ENCODE measurements at places on chromosomes 5 and 9. TPM values are rescaled to one million over a fixed set of nuclear protein-coding genes. Genes with fewer than 3 reads are reported as not detected.
A peak's percentile ranks its signal among the peaks of the same experiment; 100 is the strongest.

GRCh38 chr5:14310901-14311300, 167.8 kb downstream of the TRIO start:
- DNase-seq = no peak

- DNase-seq = no peak
These were observed 67.9 kb downstream of the NFIB start for GRCh38 chr9:14245901-14246525.

DNA sequence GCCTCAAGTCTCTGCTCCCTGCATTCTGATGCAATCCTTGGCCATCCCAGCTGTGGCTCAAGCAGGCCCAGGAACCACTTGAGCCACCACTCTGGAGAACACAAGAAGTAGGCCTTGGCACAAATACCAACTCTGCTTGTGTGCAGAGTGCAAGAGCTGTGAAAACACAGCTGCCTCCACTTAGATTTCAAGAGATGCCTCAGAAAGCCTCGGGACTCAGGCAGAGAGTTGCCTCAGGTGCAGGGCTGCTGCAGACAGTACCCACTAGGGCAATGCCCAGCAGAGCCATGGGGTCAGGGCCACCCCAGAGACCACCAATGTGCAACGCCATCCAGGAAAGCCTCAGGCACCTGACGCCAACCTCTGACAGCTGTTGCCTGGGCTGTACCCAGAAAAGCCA, 82.4 kb downstream of the FREM1 start:
- DNase-seq = no peak

DNA sequence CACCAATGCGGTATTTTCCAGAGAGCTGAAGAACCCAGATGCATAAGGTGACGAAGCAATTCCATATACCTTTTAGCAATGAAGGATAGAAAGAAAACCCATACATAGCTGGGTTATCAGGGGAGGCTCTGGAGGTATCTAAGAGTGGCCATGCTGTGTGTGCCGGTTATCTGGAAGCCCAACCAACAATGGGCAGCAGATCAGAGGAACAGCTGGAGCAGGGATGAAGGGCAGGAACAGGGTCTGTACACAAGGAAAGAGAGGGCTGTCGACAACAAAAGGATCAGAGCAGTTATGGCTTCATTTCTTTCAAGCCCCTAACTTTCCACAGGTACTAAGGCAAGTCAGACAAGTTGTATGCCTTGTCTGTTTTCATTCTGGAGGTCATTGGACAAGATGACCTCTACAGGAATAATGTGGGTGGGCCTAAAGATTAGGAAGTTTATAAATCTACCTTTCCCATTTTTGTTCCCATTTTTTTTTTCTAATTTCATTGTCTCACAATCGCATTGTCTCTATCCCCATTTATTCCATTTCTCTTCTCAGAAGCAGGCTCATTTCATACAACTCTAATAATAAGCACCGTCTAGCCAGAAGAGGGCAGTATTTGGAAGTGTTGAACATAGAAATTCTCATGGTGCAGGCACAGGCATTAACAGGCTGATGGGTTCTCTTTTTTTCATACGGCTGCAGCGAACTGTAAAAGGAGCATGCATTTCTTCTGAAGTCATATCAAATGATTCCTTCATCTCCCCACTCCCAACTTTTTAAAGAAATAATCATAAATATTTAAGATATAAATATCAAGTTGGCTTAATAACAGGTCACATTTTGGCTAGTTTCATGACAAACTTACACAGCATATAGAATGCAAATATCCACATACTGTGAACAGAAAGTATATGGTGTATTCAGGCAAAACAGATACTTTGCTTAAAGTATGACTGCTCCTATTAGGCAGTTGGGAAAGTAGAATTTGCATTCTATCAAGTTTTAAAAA, 63.5 kb downstream of the ZNF474 start:
- DNase-seq = no peak

GRCh38 chr5:150496534-150496933, 11.4 kb upstream of the NDST1 start:
- no peak for DNase-seq

GRCh38 chr9:114878879-114879564, 51.4 kb downstream of the TNFSF8 start:
- no peak for DNase-seq

- DNase-seq = peak; percentile 16
These were observed 13.9 kb downstream of the LHFPL2 start for GRCh38 chr5:78634634-78635033.

DNA sequence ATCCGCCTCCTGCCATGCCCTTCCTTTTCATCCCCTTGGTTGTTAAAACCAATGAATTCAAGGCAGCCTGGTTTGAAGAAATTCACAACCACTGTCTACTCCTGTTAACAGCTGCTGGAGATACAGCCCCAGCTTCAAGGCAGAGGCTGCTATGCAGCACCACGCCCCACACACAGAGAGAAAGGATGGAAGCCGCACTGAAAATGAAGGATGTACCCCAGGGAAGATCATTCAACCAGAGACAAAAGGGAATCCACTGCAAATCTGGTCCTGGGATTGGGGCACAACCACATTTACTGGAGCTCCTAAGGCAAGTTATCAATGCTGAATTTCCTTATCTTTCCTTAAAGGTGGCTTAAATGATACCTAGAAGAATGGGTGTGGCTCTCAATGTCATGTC, 58.7 kb downstream of the DPYSL3 start:
- no peak for DNase-seq

- no peak for DNase-seq
These were observed 4.8 kb downstream of the GLIPR2 start for GRCh38 chr9:36141288-36141687.

- no peak for DNase-seq
These were observed 41.5 kb downstream of the TTLL11 start for GRCh38 chr9:122051351-122052321.

DNA sequence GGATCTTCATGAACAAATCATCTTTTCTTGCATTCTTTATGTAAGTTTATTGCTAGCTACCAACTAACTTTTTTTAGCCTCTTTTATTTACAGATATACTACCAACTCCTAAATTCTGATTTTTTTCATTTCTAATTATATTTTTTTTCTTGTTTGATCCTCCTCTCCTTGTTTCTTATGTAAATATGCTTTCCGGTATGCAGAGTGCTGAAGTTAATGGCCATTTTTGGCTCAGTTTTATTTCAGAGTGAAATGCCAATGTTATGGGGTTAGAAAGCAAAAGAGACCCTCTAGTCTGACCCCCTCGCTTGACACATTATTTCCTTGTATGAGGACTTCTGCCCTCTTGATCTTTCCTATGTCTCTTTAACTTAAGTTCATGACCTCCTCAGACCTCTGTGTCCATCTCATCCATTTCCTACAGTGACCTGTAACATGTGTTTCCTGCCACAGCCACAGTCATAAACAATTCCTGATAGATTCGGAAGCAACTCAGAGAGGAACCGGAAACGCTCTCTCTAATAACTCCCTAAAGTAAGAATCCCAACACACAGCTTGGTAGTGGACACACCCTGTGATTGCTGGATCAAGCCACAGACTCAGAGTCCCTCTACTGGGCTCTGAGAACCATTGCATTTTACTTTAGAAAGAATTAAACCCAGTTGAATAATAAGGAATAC, 42.9 kb upstream of the AFAP1L1 start:
- DNase-seq = no peak

GRCh38 chr9:24095246-24095645, 269.2 kb upstream of the ELAVL2 start:
- no peak for DNase-seq

GRCh38 chr5:471750-472058, 28.7 kb downstream of the EXOC3 start:
- DNase-seq = no peak

The TSSK1B gene
- 1.2 TPM for total RNA-seq

The TXNDC8 gene
- total RNA-seq = not detected

The UQCRQ gene
- 189 TPM for total RNA-seq

The CLPTM1L gene
- total RNA-seq = 40.0 TPM
